ENCODE measurements at places on chromosomes 5 and 9.

- no peak for DNase-seq
Observed at GRCh38 chr5:82984786-82985735, 92.1 kb downstream of the TMEM167A start.

GRCh38 chr9:134339183-134339806 is 13.0 kb downstream of the RXRA start:
- no peak for DNase-seq

DNA sequence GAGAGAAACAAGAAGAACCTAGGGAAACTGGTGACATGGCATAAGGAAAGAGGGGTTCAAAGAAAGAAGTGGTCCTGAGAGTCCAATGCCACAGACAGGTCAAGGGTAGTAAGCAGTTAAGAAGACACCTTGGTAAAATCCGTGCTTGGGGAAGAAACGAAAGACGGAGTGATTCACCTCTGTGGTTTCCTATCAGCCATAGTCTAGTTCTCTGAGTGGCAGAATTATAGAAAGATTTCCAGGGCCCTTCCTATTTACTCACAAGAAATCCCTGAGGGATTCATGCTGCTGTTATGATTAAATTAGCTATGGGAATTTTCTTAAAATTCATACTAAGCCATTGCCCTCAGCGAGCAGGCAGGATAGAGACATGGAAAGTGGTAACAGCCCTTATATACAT is 31.7 kb downstream of the IL33 start:
- DNase-seq: no peak

DNA sequence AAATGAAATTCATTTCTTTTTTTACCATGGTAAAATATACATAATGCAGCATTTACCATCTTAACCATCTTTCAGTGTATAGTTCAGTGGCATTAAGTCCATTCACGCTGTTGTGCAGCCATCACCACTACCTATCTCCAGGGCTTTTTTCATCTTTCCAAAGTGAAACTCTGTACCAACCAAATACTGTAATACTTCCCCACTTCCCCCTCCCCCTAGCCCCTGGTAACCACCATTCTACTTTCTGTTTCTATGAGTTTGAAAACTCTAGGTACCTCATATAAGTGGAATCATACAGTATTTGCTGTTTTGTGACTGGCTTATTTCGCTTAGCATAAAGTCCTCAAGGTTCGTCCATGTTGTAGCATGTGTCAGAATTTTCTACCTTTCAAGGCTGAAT is 23.4 kb downstream of the SPAAR start:
- DNase-seq: no peak

DNA sequence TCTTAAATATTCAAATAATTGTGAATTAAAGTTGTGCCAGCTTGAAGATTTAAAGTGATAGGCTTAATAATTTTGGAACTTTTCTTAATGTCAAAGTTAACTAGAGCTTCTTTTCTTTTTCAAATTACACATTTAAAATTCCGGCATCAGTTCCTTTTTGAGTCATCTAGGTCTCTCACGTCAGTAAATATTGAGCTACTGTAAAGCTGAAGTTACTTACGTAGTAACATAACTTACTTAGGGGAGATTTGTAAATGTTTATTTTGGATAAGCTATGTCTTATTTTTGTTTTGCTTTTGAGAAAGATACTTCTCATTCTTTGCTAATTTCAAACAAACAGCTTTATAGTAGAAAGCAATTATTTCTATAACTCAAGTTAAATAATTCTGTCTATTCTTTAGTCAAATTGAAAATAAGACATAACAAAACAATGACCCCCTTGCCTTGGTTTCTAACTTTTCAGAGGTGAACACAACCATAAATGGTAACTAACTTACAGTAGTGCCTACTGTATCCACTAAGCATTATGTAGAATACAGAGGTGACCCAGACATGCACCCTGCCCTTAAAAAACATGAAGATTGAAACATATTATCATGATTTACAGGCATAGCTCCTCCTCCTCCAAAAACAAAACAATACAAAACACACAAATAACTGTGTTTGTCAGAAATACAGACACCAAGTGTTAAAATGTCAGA is 29.8 kb downstream of the CD274 start:
- no peak for DNase-seq

- DNase-seq: no peak
Observed at GRCh38 chr9:99964336-99964735, 57.9 kb downstream of the STX17 start.

DNA sequence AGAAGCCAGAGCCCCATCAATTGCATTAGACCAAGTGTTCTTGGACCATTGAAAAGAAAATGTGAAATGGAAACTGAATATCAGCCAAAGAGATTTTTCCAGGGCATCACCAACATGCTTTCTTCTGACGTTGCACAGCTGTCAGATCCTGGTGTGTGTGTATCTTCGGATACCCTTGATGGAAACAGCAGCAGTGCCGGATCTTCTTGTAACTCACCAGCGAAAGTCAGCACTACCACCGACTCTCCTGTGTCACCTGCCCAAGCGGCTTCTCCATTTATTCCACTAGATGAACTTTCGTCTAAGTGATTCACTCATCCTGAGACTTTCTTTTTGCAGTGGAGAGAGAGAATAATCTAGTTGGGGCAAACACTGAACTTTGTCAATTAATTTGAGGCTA is 75.7 kb downstream of the PIP5K1B start:
- no peak for DNase-seq

GRCh38 chr9:3795556-3795955 is 269.8 kb upstream of the RFX3 start:
- DNase-seq: no peak

DNA sequence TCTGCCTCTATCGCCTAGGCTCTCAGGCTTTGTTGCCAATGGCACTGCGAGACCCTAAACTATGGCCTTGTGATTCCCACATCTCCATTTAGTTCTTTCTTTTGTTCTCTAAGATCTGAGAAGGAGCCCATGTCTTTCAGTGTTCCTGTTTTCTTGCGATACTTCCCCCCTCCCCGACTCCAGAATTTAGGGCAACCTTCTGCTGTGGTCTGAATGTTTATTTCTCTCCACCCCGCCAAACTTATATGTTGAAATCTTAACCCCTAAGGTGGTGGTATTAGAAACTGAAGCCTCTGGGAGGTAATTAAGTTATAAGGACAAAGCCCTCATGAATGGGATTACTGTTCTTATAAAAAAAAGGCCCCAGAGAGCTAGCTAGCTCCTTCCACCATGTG is 6.4 kb downstream of the TMC1 start:
- DNase-seq: no peak

DNA sequence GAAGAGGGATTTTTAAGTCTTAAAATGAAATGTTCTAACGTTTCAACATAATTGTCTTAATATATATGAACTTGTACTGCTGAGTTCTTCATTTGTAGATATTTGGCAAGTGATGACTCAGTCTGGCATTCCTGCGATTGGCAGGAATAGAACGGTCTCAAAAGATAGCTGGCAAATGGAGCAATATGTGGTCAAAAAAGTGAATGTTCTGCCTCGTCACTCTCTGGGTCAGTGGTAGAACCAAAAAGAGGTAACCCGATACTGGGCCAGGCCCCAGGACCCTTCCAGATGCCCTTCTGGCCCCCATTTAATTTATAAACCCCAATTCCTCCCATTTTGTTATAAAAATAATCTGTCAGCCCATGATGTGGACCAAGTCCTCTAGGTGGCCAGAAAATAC is 39.2 kb downstream of the ZNF366 start:
- peak; percentile 45 for DNase-seq

DNA sequence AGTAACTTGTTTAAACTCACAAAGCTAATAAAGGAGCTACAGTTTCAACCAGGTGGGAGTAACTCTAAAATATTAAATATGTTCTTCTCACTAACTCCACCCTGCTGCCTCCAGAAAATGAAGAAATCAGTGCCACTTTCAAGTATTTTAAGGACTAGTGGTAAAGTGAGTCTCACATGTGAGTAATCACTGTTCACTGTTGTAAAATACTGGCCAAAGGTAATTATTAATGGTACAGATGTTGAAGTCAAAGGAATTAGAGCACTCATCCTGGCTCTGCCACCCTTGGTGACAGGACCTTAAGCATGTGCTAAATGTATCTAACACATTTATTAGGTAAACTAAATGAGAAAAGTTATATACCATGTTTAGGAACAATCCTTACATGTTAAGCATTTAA is 430.7 kb downstream of the BRINP1 start:
- DNase-seq: no peak

GRCh38 chr5:10676946-10677345 is 84.1 kb downstream of the DAP start:
- DNase-seq: no peak

DNA sequence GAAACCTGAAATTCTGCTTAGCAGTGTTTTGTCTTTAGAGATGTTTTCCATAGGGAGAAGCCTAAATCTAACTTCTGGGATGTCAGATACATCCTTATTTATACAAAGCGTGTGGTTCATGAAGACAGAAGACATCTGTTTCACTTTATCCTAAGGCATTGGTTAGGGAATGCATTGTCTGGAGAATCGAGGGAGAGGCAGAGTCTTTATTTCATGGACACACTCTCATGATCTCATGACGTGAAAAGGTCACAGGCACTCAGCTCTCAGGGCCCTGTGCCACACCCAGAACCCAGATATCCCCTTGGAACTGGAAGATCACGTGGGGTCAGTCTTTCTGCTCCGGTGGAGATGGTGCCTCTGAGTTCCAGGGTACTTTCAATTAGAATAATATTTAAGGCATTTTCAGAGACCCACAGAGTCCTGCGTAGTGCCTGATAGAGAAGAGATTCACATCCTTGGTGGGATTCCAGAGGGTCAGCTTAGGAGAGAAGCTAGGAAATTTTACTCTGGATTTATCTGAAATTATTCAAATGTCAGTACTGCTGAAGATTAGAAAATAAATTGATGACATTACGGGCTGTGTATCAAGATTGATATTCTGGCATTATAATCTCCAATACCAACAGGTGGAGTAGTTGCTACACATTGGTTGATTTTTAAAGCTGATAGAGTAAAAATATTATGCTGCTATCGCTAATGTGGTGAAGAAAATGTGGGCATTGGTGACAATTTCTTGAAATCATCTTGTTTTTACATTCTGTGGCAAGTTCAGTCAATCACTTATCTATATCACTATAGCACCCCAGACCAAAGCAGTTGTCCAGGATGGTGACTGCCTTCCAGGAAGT is 378.3 kb downstream of the MTRR start:
- no peak for DNase-seq

DNA sequence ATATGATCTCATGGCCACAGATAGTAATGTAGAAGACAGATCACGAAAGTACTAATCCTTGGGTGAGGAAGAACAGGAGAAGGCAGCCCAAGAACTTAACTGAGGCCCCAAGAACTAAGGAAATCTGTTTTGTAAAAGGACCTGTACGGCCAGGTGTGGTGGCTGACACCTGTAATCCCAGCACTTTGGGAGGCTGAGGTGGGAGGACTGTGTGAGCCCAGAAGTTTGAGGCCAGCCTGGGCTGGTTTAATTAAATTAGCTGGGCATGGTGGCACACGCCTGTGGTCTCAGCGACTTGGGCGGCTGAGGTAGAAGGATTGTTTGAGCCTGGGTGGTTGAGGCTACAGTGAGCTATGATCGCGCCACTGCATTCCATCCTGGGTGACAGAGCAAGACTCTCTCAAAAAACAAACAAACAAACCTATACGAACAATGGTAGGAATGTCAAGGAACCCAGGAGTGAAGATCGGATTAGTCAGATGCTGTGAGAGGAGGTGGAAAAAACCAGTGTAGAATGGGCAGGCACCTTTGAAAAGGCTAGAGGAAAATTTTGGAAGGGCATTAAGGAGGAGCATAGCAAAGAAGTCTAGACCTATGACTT is 283.8 kb upstream of the DMRT1 start:
- no peak for DNase-seq

DNA sequence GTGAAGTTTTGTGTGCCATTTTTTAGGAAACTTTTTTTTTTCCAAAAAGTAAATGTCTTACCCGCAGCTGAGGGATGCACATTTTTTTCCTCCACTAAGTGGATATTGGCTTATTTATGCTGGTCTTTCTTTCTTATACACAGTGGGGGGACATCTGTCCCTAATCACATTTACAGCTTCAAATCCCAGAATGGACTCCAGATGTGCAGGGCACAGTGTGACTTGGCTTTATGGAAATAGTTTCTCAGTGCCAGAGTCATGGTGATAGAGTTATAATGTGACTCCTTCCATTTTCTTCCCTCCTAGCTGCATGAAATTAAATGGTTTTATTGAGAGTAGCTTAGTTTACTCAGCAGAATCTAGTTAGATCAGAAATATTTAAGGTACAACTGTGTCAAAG is 66.5 kb downstream of the SV2C start:
- no peak for DNase-seq

DNA sequence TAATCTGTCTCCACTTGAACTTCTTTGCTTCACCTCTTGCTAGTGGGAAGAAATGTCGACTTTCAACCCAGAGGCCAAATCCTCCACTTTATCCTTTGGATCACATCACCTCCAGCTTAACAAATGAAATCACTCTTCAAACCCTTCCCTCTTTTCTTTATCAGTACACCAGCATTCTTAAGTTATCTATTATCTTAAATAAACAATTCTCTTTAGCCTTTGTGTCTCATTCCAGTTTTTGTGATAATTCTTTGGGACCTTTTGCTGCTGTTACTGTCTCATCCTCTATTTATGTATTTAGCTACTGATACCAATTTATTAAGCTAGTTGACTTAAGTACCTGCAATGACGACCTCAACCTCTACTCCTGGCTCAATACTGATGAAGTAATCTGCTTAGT is 28.1 kb upstream of the FBN2 start:
- DNase-seq: no peak

DNA sequence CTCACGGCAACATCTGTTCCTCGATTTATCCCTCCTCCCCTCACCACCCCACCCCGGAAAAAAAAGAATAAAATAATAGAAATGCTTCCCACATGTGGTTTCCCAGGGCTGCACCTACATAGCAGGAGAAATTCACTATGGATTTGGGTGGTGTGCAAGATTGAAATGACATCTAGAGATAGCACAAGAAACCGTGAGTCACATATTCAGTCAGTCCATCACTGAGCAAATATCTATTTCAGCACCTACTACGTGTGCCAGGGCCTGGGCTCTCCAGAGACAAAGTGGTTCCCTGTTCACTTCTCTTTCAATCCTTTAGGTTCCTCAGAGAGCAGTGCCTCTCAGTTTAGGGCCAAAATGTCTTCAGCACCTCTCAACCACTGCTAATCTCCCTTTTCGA is 45.0 kb upstream of the TTC1 start:
- DNase-seq: no peak

- no peak for DNase-seq
Observed at GRCh38 chr5:39648085-39648847, 223.5 kb upstream of the DAB2 start.
